Spinal cord (tissue), 10 donors: ENCODE measurements at places on chromosomes 1 and 21. TPM values are rescaled to one million over a fixed set of nuclear protein-coding genes. Genes with fewer than 3 reads are reported as not detected.

DNA sequence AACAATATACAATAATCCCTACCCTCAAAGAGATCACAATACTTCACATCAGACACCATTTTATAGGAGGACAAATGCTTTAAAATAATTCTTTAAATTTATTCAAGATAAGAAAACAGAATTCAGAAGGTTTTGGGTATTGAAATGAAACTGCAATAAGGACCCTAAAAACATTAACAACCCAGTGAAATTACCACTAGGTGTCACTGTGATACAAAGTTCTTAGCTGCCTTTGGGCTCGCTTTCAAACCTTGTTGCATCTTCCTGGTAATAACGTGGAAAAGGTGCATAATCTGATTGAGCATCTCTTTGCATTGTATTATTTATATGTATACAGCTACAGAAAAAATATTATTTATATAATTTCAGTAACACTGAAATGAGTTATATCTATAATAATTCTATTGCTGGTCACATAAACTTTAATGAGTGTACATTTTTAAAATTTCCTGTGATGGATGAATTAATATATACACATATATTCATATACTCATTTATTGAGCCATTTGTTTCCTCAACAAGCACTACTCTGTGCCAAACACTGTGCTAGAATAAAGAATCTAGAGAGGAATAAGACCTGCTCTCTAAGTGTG, 185.2 kb downstream of the FAF1 start:
- DNase-seq: peak; percentile 52

- no peak for DNase-seq
Measured at GRCh38 chr1:78760858-78761257, 111.2 kb downstream of the IFI44 start.

DNA sequence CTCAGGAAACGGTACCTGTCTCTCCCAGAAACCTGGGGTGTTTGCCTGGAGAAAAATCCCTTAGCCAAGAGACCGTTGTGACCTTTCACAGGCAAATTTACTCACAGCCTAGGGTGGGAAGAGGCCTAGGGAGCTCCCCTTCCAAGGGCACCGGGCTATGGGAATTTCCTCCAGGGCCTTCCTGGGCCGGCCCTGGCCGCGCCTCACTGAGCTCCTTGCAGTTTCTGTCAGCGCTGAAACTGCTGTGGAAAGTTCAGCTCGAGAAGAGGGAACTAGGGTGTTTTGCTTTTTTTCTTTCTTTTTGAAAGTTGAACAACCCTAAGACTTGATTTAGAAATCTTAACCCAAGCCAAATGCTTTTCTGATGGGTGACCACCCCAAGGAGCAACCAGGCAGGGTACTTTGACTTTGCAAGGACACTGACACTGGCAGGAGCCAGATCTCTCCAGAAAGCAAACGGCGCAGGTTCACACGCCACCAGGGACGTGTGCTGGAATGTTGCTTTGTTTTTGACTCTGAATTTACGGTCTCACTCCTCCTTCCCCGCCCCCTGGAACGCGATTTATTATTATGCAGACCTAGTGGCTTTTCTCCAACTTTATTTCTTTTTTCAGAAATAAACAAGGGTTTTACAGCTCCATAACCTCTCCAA, 229.6 kb upstream of the JUN start:
- DNase-seq: peak; percentile 52

- no peak for DNase-seq
Measured at GRCh38 chr1:157829711-157830110, 9.8 kb upstream of the FCRL1 start.

GRCh38 chr1:213474054-213474453, 423.0 kb downstream of the RPS6KC1 start:
- peak; percentile 55 for DNase-seq

DNA sequence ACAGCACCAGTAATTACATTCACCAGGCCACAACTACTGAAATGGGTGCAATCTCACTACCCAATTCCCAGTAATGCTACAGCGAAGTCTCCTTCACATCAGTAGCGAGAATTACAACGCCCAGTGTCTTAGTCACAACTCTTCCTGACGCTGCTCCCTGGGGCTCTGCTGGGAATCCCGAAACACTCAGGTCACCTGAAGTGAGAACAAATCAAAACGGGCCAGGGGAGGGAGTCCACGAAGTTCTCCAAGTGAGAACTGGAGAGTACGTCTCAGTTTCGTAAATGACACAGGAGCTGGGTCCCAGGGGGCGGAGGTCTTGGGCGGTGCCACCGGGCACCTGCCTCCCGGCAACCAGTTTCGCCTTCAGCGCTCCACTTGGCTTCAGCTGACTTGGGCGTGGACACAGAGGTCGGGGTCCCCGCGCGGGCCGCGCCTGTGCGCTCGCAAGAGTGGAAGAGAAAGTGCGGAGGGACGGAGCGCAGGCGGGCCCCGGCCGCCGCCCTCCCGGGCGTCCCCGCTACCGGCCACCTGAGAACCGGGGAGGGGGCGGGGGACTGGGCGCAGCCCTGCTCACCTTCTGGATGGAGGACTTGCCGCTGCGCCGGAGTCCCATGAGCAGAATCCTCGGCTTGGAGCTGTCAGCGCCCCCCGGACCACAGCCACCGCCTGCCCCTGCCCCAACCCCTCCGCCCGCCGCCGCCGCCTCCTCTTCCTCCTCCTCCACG, 575 bp downstream of the RRAGC start:
- peak; percentile 36 for DNase-seq

- DNase-seq: no peak
Measured at GRCh38 chr1:109866071-109866470, 44.6 kb upstream of the CSF1 start.

GRCh38 chr1:227949341-227949921, 1.7 kb upstream of the WNT9A start:
- DNase-seq: no peak

- DNase-seq: no peak
Measured at GRCh38 chr1:29966526-29967045, 730.3 kb downstream of the PTPRU start.

The PKNOX1 gene
- 18.3 TPM for total RNA-seq

The PTPN22 gene
- total RNA-seq: 3.1 TPM

The TMIGD3 gene
- total RNA-seq: 2.4 TPM
